ENCODE measurements at places on chromosomes 3 and 15.

DNA sequence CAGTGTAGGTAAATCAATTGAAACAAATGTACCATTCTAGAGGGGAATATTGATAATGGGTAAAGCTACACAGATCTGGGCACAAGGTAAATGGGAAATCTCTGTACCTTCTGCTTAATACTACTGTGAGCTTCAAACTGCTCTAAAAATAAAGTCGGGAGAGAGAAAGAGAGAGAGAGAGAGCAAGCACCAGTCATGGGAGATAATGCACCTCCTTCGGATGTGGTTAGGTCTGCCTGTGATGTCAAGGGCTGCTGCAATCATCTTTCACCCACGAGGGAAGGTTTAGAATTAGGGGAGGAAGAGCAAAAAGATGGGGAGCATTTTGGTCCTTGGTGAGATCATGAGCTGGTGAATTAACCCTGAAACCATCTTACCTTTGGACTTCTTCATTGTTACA is 219.1 kb downstream of the ZNF385D start:
- DNase-seq, result no peak

GRCh38 chr15:73593304-73594074 is 39.7 kb downstream of the NPTN start:
- DNase-seq, result no peak

DNA sequence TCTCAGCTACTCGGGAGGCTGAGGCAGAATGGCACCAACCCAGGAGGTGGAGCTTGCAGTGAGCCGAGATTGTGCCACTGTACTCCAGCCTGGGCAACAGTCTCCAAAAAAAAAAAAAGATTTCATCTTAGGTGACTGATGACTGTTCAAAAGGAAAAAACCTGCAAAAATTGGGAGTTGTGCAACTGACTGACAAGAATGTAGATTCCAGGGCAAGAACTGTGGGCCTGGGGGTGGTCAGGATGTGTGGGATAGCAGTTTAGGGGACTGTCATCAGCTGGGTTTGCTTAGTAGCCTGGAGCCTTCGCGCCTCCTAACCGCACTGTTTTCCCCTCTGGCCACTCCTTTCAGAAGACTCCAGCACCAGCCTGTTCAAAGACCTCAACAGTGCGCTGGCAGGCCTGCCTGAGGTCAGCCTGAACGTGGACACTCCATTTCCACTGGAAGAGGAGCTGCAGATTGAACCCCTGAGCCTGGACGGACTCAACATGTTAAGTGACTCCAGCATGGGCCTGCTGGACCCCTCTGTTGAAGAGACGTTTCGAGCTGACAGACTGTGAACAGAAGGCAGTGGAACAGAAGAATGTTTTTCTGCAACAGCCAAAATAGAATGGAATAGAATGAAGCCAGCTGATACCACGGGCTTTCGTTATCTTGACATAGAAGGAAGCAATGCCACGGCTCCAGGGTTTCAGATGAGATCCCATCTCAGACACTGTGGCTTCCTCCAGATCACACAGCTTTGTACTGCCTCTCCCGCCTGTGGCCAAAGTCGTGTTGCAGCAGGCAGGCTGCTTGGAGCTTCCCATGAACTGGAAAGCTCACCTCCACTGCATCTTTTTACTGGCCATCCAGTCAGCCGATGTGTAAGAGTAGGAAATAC is 75.3 kb upstream of the BLM start:
- DNase-seq, result no peak

DNA sequence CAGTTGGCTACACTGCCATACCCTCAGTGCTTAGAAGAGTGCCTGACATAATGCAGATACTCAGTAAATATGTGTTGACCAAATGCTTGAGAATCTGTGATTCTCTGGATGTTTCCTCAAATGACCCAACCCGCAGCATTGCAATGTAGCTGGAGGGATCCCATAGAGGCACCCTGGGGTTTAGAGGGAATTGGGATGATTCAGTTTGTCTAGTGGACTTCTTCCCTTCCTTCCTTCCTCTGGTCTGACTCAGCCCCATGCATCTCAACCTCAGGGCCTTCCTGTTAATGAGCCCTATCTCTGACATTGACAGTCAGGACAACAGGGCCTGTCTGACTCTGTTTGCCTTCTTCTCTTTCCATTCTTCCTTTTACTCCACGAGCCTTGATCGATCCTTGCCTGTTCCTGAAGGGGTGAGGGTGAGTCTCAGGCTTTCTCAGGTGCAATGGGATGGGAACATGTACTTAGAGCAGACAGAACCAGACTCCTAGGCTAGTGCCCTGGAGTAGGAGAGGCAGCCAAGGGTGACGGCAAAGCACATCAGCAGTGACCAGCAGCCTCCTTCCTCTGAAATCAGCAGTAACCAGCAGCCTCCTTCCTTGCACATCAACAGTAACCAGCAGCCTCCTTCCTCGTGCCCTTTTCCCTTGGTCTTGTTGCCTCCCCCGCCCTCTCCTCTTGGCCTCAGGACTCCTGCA is 78.2 kb downstream of the DGKG start:
- no peak for DNase-seq

DNA sequence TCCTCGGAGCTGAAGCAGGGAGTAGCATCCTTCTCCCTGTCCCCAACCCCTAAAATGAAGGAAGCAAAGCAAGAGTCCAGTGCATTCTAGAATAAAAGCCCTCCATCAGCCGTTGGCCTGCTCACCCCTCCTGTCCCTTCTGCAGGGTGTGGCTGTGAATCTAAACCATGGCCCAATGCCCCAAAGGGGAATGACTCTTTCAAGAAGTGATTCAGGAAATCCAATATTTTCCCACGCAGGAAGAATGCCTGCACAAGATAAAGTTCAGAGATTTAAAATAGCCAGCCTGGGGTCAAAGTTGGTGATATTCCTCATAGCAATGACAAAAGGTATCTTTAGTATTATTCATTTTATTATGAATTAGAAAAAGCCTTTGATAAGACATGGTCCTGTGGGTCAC is 38.5 kb downstream of the SLCO2A1 start:
- no peak for DNase-seq

DNA sequence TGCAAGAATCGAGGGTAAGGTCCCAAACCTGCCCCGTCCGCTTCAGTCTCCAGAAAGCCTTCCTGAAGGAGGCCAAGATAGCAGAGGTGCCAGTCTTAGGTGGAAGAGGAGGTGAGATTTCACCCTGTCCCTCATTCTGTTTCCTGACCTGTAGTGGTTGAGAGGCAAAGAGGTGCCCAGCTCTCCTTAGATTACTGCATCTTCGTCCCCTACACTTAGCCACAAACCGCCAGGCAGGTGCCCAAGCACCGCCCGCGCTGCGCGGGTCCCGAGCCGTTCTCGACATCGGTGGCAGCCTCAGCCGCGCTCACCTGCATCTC is 23.8 kb upstream of the POLG start:
- DNase-seq, result no peak

- no peak for DNase-seq
These were observed 894.2 kb downstream of the ROBO1 start for GRCh38 chr3:78873641-78874040.

DNA sequence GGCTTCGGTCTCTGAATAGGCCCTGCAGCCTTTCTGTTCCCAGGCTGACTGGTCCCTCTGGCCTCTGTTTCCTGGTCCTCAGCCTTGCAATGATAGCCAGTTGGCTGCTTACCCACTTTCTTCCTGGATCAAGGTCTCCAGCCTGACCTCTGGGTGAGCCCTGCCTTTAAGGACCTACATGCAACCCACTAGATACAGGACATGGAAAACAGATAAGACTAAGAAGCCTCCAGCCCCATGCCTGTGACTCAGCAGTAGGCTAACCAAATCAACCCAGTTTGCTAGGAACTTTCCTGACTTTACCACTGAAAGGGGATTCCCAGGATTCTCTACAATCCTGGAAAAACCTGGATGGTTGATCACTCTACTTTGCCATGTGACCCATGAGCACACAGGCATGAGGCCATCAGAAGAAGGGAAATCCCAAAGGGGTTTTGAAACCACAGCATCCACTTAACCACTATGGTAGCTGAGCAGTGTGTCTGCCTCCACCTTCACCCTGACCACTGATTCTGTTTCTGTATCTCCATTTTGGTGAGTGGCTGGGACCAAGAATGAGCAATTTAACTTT is 188.1 kb downstream of the CHST2 start:
- no peak for DNase-seq

- DNase-seq, result no peak
These were observed 278.5 kb upstream of the RASGRP1 start for GRCh38 chr15:38843051-38843501.

DNA sequence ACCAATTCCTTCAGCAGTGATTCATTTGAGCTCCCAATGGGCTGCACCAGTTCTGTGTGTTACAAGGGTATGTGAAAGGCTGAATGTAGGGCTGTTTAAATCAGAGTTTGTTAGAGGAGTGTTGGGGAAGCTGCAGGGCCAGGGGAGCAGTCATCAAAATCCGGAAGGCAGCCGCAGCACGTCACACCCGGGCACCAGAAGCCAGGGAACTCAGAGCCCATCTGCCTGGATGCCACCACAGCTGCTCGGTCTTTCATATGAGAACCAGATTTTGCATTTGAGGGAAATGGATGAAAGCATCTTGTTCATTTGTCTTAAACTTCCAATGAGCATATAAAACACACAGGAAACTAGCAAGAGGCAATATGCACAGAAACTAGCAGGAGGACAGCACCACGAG is 24.2 kb upstream of the NEO1 start:
- DNase-seq, result no peak

- no peak for DNase-seq
These were observed 88.7 kb downstream of the TFG start for GRCh38 chr3:100798012-100798411.

GRCh38 chr3:69484507-69485393 is 98.9 kb upstream of the FRMD4B start:
- no peak for DNase-seq

- no peak for DNase-seq
These were observed 157.5 kb downstream of the MEGF11 start for GRCh38 chr15:66095871-66096687.

DNA sequence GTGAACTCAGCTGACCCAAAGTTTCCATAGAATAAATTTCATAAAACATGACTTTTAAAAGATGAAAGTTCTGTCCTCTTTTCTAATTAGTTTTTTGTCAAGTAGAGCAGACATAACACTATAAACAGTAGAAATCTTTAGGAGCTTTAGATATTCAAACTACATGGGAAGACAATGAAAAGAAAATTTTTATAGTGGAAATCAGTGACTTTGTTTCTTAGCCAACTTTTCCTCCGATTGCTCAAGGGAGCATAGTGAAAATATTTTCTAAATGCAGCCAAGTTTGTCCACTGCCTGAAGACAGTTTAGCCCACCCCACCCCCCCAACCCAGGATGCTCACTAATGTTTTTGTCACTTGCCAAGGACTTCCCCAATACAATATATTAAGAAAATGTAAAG is 114.9 kb downstream of the PLD1 start:
- no peak for DNase-seq

GRCh38 chr3:143795874-143796273 is 52.4 kb downstream of the SLC9A9 start:
- no peak for DNase-seq

DNA sequence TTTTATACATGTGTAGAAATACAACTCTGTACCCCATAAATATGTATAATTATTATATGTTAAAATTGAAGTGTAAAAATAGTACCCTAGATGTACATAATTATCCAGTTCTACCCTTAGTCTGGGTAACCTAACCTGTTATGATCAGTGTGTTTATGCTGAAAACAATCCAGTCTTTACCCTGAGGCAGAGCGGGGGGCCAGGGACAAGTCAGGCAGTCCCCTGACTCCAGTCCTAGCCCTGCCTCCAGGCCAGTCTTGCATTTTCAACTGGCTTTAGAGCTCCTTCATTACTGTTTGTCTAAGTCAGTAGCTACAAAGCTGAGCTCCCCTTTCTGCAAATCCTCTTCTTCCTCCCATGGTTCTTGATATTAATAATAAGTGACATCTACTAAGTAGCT is 3.1 kb downstream of the MESD start:
- DNase-seq, result no peak

- no peak for DNase-seq
These were observed 10.6 kb downstream of the PARP14 start for GRCh38 chr3:122691195-122691594.

DNA sequence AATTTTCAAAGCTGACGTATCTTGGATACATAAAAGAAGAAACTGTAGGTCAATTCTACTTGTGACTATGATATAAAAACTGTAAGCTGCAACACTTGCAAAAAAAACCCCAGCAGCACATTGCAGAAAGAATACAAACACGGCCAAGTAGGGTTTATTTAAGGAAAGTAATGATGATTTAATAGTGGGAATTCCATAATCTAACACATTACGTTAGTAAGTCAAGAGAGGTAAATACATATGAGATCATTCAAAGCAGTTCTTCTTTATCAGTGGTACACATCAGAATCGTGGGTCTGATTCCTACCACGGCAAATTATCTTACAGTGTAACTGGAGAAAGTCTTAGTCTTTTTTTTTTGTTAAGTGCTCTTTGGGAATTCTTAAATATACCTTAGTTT is 292.4 kb upstream of the WNT5A start:
- no peak for DNase-seq

- no peak for DNase-seq
These were observed 136.3 kb downstream of the GHSR start for GRCh38 chr3:172312001-172312400.

DNA sequence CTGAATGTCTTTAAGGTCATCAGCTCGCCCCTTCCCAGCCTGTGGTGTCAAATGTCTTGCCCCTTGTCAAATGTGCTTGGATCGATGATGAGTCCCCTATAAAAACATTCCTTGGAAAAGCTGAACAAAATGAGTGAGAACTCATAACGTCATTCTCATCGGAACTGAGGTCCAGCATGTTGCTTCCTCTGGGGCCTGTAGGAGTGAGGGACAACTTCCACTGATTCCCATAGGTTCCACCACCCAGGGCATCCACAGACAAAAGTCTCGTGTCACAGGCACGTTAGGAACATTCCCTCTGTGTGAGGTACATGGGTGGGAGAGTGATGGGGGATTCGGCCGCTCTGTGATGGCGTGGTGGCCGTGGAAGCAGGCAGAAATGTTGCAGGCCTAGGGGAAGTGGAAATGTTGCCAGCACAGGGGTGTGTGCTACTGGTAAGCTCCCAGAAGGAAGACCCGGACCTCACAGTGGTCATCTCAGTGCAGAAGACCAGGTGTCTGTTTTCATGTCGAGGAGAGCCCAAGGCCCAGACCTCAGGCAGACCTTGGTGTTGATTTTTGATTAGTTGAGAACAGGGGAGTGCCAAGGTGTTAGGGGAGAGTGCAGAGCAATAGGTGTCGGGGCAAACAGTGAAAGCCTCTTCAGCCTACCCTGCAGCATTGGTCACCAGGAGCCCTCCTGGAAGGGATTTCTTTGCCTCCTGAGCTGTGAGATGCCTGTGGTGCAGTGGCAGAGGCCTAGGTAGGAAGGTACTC is 96.8 kb downstream of the SNRPN start:
- DNase-seq, result no peak

GRCh38 chr3:186235554-186235953 is 126.5 kb downstream of the DGKG start:
- DNase-seq, result no peak

DNA sequence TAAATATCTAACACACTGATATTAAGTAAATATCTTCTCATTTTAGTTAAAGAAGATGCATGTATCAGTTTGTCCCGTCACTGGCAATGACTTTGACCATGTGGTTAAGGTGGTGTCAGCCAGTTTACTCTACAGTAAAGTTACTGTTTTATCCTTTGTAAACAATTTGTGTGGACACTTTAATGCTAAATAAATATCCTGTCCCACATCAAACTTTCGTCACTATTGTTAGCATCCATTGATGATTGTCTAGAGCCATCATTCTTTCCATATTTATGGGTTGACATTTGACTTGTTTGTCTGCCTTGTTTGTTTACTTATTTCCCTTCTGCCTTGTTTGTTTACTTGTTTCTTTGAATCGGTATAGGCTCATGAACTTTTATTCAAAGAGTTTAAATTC is 11.0 kb upstream of the GPD1L start:
- no peak for DNase-seq

- no peak for DNase-seq
These were observed 56.4 kb downstream of the TMCC1 start for GRCh38 chr3:129837065-129837642.

Data from stimulated activated CD8-positive, alpha-beta memory T cell treated with anti-CD3 and anti-CD28 coated beads, Interleukin-4, amount 100 ng/mL, for 1 hour (primary cell).